SIG-M5 (cell line): ENCODE measurements at places on chromosomes 3 and 15.

DNA sequence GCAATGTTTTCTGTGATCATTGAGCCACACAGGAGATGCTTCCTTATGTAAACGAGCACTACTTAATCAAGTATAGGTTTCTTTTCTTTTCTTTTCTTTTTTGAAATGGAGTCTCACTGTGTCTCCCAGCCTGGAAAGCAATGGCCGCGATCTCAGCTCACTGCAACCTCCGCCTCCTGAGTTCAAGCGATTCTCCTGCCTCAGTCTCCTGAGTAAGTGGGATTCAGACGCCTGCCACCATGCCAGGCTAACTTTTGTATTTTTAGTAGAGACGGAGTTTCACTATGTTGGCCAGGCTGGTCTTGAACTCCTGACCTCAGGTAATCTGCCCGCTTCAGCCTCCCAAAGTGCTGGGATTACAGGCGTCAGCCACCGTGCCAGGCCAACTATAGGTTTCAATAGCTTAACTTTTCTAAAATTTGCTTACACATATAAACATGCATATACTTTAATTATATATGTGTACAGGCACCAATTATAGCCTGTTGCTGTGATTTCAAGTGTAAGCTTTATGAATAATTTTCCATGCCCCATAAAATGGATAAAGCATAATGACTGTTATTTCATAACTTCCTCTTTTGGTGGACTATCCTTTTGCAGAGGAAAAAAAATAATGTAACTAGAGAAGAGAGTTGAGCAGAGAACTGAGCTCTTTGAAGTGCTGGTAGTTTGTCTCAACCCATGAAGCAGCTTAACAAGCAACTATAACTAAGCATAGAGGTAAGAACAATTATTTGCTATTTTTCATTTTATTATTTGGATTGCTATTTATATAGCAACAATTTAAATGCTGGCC is 24.8 kb upstream of the MBNL1 start:
- DNase-seq = peak; percentile 89

DNA sequence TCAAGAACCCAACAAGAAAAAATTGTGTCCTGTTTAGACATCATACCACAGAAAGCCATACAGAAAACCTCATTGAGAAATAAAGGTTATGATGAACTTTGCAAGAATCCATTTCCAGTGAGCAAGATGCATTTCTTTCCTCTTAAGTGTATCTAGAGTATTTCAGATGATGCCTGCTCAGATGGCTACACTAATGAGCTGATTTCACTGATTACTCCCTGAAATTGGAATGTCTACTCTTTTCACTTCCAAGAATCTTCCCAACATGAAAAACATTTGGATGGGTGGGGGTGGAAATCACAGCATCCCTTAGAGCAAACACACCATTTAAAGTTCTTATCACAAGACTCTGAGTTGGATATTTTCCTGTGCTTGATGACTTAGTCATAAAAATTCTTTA is 41.4 kb upstream of the IL12A start:
- DNase-seq = no peak

DNA sequence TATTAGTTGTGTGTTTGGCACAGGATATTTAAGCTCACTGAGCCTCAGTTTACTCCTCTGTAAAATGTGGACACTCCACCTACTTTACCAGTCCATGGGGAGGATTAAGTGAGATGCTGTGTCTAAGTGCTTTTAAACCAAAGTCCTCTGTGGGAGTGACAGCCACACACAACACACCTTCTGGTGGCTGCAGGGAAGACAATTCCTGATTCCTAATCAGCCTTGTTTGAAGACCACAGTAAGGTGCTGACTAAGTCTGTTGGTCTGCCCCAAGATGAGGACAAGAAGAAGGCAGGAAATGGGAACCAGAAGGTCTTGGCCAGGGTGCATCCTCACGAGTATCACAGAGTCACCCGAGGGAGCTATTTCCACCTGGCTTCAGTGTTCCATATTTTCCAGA is 52.3 kb downstream of the EPHB1 start:
- no peak for DNase-seq

DNA sequence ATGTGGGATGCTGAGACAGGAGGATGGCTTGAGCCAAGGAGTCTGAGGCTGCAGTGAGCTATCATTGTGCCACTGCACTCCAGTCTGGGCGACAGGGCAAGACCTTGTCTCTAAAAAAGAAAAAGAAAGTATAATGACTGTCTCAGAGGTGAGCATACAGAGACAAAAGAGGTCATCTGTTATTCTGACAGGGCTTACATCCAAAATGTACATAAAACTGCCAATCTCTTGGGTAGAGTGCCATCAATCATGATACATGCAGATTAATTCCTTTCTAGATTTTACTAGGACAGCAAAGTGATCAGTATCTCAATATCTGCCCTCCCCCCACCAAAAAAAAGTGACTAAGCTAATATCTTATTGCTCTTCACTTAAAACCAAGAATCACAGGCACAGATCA is 41.0 kb downstream of the RFX7 start:
- DNase-seq = no peak

GRCh38 chr3:136728918-136729317 is 23.3 kb downstream of the STAG1 start:
- no peak for DNase-seq

GRCh38 chr3:60189304-60189703 is 1061.9 kb downstream of the FHIT start:
- no peak for DNase-seq

- no peak for DNase-seq
These were observed 41.0 kb upstream of the C15orf61 start for GRCh38 chr15:67479781-67480505.

GRCh38 chr3:28645149-28645548 is 296.5 kb upstream of the AZI2 start:
- DNase-seq = no peak

DNA sequence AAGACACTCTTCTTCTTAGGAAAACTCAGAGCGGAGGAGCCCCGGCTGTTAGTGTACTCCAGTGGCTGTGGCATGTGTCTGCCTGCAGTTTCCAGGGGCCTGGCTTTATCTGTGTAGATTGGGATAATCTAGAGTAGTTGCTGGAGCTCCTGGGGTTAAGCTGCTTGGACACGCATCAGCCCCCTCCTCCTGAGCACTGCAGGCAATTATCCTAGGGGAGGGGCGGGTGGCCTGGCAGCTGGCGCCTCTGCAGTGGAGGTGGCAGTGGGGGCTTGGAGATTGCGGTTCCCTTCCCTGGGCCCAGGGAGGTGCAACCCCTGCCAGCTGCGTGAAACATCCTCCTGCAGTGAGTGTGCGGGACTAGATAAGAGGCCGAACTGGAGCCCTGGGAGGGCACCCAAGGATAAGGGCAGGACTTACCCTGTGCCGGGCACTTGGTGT is 68.2 kb downstream of the EFCAB12 start:
- no peak for DNase-seq

DNA sequence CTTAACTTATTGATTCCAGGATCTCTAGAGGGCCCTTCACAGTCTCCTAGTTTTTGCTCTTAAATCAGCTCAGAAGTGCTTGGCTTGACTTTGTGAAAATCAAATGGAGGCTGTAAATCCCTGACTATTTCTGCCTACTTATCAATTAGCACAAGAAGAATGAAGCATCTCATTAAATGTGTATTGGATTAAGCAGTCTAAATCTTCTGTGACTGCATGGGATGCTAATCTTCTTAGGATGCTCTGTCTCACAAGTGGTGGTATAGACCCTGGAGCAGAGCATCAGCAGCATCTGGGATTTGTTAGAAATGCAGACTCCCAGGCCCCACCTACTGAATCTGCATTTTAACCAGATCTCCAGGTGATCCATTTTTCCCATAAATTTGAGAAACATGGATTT is 488.7 kb downstream of the AGBL1 start:
- DNase-seq = no peak

GRCh38 chr3:141231101-141231951 is at the start of gene PXYLP1:
Gene PXYLP1, plus strand, starts transcription at chr3:141231825. Its CDS starts 28,351 bp downstream, at chr3:141260176.
- DNase-seq = no peak

DNA sequence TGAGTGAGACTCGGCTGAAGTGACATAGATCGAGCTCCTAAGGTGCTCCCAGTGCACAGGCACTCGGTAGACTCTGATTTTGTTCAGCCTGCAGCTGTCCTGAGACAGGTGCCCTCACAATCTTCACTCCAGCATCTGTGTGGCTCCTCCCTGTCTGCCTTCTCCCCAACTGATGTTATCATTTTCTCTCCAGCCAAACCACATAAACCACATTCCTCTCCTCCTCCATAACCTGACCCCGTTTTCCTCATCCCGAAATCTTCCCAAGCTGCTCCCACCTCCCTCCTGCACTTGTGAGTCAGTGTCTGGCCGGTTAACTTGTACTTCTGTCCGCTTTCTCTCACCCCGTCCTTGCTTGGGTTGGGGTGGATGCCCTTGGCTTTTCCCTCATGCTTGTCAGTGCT is 93.3 kb upstream of the HACD2 start:
- no peak for DNase-seq

DNA sequence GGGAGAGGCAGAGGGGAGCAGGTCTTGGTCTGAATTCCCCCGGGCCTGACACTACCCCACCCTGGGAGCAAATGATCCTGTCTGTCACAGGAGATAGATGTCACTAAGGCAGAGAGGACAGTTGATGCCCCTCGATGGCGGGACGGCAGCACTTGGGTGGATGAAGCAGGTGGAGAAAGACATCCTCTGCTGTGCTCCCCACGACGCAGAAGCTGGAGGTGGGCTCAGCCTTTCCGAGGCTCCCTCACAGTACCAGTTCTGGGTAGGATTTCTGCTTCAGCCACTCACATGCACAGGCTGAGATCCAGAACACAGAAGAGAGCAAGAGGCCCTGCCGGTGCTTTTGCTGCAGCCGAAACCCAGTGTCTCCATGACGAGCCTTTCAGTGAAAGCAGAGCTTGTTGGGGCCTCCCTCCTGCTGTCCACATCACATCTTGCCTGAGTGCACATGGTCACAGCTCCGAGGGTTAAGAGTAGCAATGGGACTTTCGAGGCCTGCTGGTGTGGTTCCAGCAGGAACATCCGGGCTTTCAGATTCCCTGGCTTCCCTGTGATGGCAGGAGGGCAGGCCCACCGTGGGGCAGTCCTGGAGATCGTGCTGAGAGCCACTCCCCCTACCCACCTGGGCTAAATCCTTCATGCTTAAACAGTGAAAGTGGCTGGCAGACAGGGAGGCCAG is 107.3 kb upstream of the PRR20G start:
- no peak for DNase-seq

GRCh38 chr3:184145111-184145524 is 10.0 kb downstream of the EIF2B5 start:
- no peak for DNase-seq

DNA sequence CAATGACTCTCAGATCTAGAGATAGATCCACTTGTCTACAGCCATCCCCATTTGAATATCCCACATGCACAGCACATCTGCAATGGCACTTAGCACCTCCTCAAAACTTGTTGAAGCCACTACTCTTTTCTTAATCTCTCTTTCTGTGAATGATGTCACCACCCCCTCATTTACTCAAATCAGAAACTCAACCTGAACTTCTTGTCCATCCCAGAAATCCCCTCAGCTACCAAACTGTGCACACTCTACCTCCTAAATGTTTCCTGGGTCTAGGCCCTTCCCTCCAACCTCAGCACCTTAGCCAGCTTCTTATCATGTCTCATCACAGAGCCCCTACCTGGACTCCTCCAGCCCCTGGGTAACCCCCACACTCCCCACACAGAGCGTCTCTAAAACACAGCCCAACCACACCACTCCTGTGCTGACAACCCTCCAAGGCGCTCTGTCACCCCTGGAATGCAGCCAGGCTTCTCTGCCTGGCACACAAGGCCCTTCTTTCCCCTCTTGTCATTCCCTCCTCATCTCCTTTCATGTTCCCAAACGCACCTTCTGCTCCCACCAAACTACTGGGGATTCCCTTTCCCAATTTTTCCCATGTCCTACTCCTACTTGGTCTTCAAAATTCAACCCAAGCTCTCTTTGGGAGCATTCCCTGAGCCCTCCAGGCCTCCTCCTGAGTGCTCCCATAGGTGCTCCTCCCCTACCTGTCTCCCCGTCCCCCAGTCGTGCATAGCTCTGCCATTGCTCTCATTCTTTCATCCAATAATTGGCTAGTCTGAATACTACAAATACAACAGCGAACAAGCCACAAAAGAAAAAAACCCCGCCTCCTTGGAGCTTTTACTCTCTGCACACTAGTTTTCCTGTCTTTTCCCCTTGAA is 39.8 kb upstream of the ZBTB38 start:
- DNase-seq = no peak

GRCh38 chr15:47959617-47960413 is 161.0 kb upstream of the SLC24A5 start:
- no peak for DNase-seq

GRCh38 chr3:155391551-155391958 is 98.1 kb upstream of the STRIT1 start:
- no peak for DNase-seq

DNA sequence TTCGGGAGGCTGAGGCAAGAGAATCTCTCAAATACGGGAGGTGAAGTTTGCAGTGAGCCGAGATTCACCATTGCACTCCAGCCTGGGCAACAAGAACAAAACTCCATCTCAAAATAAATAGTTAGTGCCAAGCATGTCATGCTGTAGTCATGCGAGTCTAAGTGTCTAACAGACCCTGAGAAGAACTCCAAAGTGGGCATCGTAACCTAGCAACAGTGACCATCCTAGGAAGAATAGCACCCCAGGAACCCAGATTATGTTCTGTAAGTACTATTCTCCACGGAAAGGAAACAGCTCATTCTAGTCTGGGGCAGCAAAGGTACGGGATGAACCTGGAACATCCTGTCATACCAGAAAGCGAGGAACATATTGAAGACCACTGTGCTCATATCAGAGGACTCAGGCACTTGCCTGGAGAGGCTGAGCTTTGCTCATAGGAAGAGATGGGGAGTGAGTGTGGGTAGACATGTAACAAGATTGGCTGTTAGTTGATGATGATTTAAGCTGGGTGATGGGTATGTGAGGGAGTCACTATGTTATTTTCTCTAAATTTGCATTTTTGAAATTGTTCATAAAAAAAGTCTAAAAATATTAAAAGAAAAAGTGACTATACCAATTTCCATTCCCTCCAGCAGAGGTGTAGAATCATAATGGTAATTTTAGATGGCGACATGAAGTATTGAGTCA is 31.7 kb downstream of the BCL2L10 start:
- no peak for DNase-seq
